Activated CD8-positive, alpha-beta memory T cell treated with anti-CD3 and anti-CD28 coated beads for 4 hours (primary cell): ENCODE measurements at places on chromosomes 6 and 20.

- DNase-seq: no peak
Observed at GRCh38 chr6:105867277-105867676, 218.9 kb upstream of the PRDM1 start.

- no peak for DNase-seq
Observed at GRCh38 chr6:111620169-111620568, 14.5 kb upstream of the TRAF3IP2 start.

DNA sequence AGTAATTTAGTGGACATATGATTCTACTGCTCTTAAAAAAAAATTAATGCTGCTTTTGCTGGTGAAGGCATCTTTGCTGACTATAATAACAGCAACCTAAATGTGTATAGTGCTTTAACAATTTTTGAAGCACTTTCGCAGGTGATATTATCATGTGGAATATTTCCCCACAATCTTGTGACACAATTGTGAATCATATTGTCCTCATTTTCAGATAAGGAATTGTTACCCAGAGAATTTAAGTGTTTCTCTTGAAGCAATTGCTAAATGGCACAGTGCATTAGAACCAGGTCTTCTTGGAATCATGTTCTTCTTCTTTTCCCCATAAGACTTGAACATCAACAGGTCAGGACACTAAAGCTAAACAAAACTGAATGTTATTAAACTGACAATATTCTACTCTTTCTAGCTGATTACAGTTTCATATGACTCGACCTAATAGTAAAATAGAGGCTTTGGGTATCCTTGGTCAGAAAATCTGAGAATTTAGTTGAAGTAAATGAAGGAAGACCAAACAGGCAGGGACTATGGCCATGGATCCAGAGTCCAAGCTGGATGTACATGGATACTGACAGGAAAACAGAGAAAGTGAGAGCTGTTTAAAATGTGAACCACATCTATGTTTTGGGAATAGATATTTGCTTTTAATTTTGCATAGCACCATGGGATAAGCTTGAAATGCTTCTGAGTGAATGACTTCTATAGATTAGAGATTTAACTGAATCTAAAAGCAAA lies 121.8 kb upstream of the SLC35B3 start:
- no peak for DNase-seq

- DNase-seq: no peak
Observed at GRCh38 chr6:153104220-153104619, 26.9 kb downstream of the RGS17 start.

DNA sequence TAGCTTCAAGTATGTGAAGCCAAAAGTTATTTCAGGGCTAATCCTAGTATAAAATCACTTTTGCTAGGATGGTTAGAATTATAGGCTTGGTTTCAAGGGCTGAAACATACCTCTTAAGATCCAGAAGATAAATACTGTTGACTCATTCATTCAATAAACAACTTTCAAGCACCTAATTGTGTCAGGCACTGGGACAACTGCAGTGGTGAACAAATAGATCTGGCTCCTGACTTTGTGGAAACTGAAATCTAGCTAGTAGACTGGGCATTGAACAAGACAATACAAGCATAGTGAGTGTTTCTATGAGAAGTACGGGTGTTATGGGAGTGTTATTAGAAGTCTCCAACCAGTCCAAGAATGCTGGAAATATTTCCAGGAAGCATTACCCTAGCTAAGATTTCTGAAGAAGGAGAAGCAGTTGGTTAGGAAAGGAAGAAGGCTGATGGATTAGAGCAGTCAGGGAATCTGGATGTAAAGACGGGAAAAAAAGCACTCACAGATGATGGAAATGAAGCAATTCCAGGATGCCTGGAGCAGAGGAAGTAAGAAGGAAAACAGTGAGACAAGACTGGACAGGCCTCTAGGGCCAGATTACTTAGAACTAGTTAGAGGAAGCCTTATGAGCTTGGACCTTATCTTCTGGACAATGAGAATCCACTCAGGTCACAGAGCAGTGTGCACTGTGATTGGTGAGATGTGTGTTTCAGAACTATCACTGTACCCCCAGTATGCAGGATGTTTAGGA lies 132.6 kb upstream of the RAB32 start:
- no peak for DNase-seq

- no peak for DNase-seq
Observed at GRCh38 chr6:123771126-123771525, 32.5 kb upstream of the NKAIN2 start.

- DNase-seq: no peak
Observed at GRCh38 chr6:27814665-27815424, 97.4 kb downstream of the OR2B2 start.

- no peak for DNase-seq
Observed at GRCh38 chr20:25077610-25078169, 4.3 kb downstream of the VSX1 start.

GRCh38 chr6:125808060-125808459 lies 17.3 kb downstream of the NCOA7 start:
- DNase-seq: no peak

DNA sequence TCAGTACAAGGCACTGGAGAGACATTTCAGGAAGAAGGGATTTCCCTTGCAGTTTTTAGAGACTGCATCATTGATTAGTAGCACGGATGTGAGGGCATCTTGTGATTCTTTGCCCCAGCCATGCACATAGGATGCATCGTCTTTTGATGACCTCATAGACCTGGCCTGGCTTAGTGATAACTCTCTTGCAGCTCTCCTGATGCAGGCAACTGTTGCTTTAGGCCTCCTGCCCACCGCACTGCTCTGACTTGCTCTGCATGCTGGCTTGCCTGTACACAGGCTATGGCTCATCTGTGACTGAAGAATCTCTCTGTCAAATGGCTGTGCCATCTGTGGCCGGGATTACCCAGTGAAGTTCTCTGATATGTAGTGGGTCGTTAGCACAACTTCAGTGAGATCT lies 207.7 kb upstream of the PTCHD4 start:
- DNase-seq: no peak

- no peak for DNase-seq
Observed at GRCh38 chr6:111714416-111715270, 109.0 kb upstream of the TRAF3IP2 start.

DNA sequence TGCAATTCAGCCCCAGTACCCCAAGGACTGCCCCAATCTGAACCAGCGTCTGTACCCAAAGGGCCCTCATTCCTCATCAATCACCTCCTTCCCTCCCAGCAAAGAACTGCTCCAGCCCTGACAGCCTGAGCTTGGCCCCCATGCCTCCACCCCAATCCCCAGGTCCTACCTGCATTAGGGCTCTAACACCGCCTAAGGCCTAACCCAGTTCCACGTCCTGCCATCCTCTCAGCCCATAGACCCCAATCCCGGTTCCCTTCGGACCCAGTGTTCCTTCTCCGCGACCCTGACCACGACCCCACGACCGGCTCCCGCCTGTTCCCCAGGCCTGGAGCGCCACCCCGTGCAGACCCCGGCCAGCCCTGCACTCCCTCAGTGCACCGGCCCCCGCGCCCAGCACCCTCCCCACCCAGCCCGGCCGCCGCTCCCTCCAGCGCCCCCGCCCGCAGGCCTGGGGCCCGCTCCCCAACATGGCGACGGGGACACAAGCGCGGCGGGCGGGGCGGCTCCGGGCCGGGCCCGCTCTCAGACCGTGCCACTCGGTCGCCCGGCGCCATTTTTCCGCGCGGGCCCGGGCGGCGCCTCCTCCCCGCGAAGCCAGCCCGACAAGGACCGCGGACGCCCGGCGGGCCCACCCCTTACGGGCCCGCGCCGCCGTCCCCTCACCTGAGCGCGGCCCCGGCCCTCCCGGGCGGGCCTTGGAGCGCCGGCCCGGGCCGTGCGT lies 483 bp downstream of the NCOA6 start:
- peak; percentile 35 for DNase-seq

DNA sequence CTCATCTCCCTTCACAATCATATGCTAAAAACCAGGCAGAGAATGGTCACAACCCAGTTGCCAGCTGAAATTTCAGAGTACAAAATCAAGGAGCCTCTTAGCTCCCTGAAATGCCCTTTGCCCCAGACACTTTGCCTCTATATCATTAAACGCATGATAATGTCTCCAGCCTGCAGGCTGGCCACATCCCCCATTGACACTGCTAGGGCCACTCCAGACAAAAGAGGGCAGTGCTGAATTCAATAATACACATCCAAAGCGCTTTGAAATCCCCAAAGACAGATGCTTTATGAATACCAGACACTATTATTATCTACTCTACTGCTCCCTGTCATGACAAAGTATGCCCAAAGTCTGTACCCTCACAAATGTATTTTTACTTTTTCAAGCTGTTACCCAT lies 348.3 kb upstream of the POU3F2 start:
- no peak for DNase-seq

DNA sequence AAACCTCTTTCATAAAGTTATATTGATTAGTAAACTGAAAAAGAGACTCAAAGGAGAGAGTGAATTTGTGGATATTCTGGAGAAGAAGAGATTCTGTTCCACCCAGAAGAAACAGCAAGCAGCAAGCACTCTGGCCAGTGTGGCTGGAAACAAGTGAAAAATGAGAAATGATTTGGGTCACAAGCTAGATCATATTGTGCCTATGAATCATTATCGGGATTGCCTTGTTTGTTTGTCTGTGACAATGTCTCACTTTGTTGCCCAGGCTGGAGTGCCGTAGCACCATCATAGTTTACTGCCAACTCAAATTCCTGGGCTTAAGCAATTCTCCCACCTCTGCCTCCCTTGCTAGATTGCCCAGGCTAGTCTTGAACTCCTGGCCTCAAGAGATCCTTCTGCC lies 106.5 kb upstream of the LOC128125822 start:
- DNase-seq: no peak

GRCh38 chr6:167094436-167094819 lies 28.5 kb upstream of the CCR6 start:
- DNase-seq: no peak

GRCh38 chr6:89172131-89172530 lies 26.3 kb downstream of the PM20D2 start:
- no peak for DNase-seq

- no peak for DNase-seq
Observed at GRCh38 chr6:39426073-39426456, 103.6 kb upstream of the KCNK16 start.

DNA sequence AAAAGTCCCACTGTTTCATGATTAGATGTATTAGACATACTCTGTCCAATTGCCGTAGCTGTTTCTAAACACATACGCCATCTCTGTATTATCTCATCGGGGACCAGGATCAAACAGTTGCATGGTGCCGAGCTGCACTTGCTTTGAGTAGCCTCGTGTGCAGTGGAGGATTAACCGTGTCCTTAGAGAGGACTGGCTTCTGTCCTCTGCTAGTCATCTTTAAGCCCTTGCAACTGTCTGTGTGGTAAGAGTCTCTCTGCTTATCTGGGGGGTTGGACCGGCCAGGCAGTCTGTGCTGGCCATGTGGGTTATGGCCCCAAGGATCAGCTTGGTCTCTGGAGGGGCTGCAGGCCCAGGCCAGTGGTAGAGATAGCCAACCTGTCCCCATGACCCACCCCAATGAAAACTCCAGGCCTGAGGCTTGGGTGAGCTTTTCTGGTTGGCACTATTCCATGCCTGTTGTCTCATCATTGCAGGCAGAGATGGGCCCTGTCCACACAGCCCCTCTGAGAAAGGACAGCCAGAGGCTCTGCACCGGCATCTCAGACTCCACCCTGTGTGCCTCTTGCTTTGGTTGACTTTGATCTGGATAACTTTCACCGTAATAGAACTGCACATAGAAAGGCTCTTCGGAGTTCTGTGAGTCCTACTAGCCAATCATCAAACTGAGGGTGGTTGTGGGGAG lies 137.3 kb upstream of the SNX9 start:
- no peak for DNase-seq

- no peak for DNase-seq
Observed at GRCh38 chr6:159464816-159465215, 228.2 kb downstream of the SOD2 start.

GRCh38 chr6:168018664-168019063 lies 21.2 kb downstream of the KIF25 start:
- no peak for DNase-seq

DNA sequence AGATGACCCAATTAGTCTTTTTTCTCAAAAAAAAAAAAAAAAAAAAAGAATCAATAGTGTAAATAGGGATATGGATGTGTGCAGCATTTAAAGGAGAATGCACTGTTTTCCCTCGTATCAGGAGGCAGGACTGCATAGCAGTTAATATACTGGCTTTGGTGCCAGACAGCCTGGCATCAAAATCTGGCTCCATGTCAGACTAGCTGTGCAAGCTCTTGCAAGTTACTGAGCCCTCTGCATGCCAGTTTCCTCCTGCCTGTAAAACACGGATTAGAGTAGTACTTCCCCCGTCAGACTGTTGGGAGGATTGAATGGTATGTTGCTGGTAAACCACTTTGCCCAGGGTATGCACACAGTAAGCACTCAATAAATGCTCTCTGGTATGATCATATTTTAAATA lies 594.2 kb upstream of the CHD6 start:
- DNase-seq: no peak

- no peak for DNase-seq
Observed at GRCh38 chr6:158175111-158175510, 7.0 kb downstream of the GTF2H5 start.

DNA sequence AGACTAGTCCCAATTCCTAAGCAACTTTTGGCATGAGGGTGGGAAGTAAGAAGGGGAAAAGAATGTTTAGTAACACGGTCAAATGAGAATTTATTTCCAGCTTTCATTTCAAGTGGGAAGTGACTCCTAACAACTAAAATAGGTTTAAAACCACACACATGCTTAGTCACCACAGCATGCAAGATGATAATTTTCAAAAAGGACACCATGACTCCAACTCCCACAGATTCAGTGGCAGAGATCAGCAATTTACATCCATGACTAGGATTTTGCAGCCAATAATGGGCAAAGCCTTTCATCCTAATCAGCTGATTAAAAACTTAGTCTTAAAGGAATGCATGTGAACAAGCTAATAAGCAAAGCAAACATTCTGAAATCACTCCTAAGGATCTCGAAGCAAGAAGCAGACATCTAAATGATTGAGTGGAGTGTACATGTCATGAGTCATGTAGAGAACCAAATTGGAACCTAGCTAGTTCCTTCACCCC lies 48.1 kb upstream of the GCLC start:
- DNase-seq: no peak

- no peak for DNase-seq
Observed at GRCh38 chr6:63446405-63446804, 125.9 kb upstream of the LOC128125822 start.

DNA sequence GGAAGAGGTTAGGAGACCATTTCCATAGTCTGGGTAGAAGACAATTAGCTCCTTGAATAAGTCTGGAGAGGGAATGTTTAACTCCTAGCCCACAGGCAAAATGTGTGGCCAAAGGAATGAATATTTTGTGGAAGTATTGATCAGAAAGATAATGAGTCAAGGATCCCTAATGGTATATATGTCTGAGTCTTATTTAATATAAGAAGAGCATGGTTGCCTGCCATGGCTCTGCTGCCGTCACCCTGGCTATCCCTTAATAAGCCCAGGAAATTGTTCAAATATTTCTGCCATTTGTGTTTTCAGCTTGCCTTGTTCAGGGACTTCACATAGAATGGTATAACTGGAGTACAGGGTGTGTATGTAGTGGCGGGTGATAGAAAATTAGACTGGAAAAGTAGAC lies 18.1 kb upstream of the CALHM6 start:
- DNase-seq: no peak
